ENCODE measurements at places on chromosomes 6 and 20. TPM values are rescaled to one million over a fixed set of nuclear protein-coding genes. Genes with fewer than 3 reads are reported as not detected.

The MAFB gene
- total RNA-seq, result 3.8 TPM

The VGLL2 gene
- total RNA-seq, result not detected

The CENPB gene
- 75.0 TPM for total RNA-seq

The ASIP gene
- not detected for total RNA-seq

The PBOV1 gene
- not detected for total RNA-seq

The FRK gene
- total RNA-seq, result 8.0 TPM

The KHDC1L gene
- not detected for total RNA-seq

The KIF25 gene
- 0.14 TPM for total RNA-seq

The CDK5RAP1 gene
- 20.4 TPM for total RNA-seq

The KHDC1 gene
- 0.84 TPM for total RNA-seq

The XKR7 gene
- total RNA-seq, result 0.09 TPM

The MYH7B gene
- 0.76 TPM for total RNA-seq

The OOEP gene
- not detected for total RNA-seq

The LPA gene
- total RNA-seq, result not detected

The CD93 gene
- total RNA-seq, result 20.1 TPM

The JARID2 gene
- 11.8 TPM for total RNA-seq

The ANKRD66 gene
- not detected for total RNA-seq

The HLA-DOA gene
- total RNA-seq, result 3.2 TPM

The OPRM1 gene
- not detected for total RNA-seq

The CLDN20 gene
- not detected for total RNA-seq

The IMPG1 gene
- total RNA-seq, result not detected

The RIPPLY2 gene
- not detected for total RNA-seq

The CCM2L gene
- total RNA-seq, result 1.2 TPM

The PLAGL1 gene
- total RNA-seq, result 49.5 TPM

The HAO1 gene
- not detected for total RNA-seq

The TBPL1 gene
- 23.3 TPM for total RNA-seq

The SYNJ2 gene
- 28.3 TPM for total RNA-seq

The BTBD3 gene
- 40.1 TPM for total RNA-seq

The SLC23A2 gene
- 15.4 TPM for total RNA-seq

The WFDC11 gene
- total RNA-seq, result not detected

The CASS4 gene
- total RNA-seq, result 0.77 TPM

The RIPOR3 gene
- 13.4 TPM for total RNA-seq

The MATN4 gene
- total RNA-seq, result 0.17 TPM

The ADNP gene
- 61.4 TPM for total RNA-seq

The VPS16 gene
- total RNA-seq, result 38.5 TPM

The FKBP1C gene
- 1.1 TPM for total RNA-seq

The C20orf141 gene
- not detected for total RNA-seq

The APCDD1L gene
- total RNA-seq, result 0.23 TPM

The AVP gene
- total RNA-seq, result not detected

The CYP39A1 gene
- 4.1 TPM for total RNA-seq

The IP6K3 gene
- total RNA-seq, result 0.67 TPM

The MUC22 gene
- not detected for total RNA-seq

The ADGRG6 gene
- total RNA-seq, result 17.6 TPM

The DLL1 gene
- 11.0 TPM for total RNA-seq

The THBD gene
- total RNA-seq, result 8.8 TPM

The RHAG gene
- total RNA-seq, result not detected

The EYA2 gene
- total RNA-seq, result 14.3 TPM

The SLC4A11 gene
- total RNA-seq, result 1.1 TPM

The COX4I2 gene
- total RNA-seq, result 0.63 TPM

The TBXT gene
- not detected for total RNA-seq

The TCF15 gene
- total RNA-seq, result not detected

The ENPP3 gene
- 19.5 TPM for total RNA-seq
